ENCODE measurements at places on chromosomes 5 and 9.

GRCh38 chr9:21570643-21571275 is 88.6 kb upstream of the IFNE start:
- DNase-seq: no peak

- DNase-seq: no peak
These were observed 10.2 kb downstream of the MAMDC2 start for GRCh38 chr9:70053864-70054263.

GRCh38 chr5:102289251-102289899 is 6.7 kb downstream of the SLCO4C1 start:
- no peak for DNase-seq

- DNase-seq: no peak
These were observed 11.3 kb downstream of the FBXO38 start for GRCh38 chr5:148395031-148395430.

GRCh38 chr9:92151691-92152393 is 36.6 kb upstream of the SPTLC1 start:
- no peak for DNase-seq

DNA sequence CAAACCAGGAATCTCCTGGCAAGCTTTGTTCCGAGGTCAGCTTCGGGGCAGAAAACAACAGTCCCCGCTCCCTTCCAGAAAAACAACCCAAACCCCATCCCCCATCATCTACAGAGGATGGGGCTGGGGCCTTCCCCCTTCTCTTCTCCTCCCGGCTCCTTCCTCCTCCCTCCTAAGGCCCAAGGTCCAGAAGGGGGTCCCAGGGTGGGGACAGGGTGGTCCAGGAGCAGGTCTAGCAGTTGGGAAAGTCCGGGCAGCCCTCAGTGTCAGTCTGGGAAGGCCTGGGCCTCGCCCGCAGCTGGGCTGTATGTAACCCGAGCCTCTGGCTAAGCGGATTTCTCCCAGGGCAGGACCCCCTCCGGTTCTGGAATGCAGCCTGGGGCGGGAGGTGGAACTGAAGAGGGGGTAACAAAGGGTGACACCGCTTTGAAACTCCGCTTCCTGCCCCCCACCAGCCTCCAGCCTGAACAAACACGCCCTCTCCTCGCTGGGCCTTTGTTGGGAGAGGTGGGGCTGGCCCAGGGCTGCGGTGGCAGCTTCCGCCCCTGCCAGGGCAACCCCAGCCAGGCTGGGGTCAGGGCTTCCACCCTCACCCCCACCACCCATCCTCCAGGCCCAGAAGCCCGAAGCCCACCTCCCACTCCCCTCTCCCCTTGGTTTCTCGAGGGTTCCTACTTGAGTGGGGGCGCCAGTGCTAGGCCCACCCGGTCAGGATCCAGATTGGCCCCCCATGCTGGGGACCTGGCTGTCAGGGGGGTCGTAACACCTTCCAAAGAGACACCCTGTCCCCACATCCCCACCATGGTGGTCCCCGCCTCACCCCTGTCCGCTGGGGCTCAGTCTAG is 63.5 kb downstream of the C9orf50 start:
- no peak for DNase-seq

DNA sequence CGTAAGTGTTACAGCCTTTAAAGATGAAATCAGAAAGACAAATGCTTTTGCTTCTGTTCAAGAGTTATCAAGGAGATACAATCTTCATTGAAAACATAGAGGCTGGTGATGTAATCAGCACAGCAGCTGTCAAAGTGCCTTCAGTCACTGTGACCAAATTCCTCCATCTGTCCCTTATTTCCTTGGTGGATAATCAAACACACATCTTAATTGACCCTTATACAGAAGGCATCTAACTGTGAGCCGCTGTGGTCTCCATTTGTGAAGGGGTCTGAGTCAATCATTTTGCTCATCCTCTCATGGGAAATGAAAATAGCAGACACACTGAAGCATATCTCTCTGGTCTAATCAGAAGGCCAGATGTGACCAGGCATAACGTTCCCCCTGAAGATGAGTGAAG is 130.1 kb upstream of the TLR4 start:
- peak; percentile 68 for DNase-seq

DNA sequence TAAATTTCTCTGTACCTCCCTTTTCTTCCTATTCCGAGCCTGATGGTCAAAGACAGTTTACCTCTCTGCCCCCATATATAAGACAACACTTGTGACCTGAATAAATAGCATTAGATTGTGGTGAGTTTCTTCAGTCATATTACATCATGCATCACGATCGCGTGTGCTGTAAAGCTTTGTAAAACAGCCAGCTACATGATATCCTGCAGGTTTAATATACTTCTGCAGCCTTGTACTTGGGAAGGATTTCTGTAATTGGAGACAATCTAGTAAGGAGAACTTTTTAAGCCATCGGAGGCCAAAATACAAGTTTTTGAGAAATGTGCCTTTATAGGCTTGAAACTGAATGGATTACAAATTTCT is 711.8 kb upstream of the WWC1 start:
- DNase-seq: no peak

DNA sequence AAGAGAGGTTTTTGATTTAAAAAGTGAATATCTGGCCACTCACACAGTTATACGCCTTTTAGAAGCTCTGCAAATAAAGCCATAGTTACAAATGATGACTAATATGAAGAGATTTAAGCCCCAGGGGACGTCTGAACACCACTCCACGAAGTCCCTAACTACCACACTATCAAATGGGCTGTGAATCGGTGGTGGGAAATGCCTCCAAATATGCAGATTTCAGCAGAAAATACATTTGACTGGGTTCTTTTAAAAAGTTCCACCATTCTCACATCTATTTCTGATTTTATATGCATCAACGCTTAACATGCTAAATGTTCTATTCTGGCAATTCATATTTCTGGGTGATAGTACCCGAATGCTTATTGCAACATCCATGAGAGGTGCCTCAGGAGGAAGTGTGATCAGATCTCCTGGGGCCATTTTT is 22.5 kb downstream of the TICAM2 start:
- DNase-seq: no peak

- no peak for DNase-seq
These were observed 502.8 kb downstream of the BNC2 start for GRCh38 chr9:16367605-16368231.

DNA sequence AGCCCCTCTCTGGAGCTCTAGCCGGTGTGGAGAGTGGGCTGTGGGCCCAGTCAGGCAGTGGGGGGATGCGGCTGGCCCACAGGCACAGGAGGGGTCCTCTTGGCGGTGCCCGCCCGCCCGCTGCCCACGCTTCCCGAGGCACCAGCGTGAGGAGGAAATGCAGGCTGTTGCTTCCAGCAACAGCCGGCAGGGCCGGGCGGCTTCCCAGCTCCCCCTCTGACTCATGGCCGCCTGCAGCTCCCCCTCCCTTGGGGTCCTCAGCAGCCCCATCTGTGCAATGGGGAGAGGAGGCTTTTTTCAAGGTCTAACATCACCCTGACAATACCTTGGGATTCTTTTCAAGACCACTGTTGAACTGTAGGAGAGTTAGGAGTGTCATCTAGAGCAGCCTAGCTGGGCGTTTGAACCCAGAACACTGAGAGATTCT is 10.4 kb downstream of the CXXC5 start:
- DNase-seq: peak; percentile 79

DNA sequence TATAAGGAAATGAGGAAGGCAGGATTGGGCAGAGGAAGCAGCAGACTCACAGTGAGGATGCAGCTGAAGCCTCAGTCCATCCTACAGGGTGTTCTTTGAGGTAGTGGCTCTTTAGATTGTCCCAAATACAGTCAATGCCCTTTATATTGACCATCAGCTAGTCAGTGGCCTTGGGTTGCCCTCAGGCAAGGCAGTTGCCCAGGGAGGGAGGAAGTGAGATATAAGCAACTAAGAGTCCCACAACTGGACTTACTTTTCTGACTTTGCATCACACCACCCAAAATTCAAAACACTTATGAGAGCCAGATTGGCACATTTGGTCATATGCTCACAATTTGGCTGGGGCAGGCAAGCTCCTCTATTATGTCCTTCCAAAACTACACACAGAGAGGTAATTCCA is 9.4 kb upstream of the SLC12A2 start:
- DNase-seq: no peak

GRCh38 chr5:67748165-67748690 is 467.3 kb upstream of the PIK3R1 start:
- DNase-seq: no peak

- DNase-seq: no peak
These were observed 45.3 kb downstream of the FBXW11 start for GRCh38 chr5:171961117-171961516.

- DNase-seq: no peak
These were observed 9.8 kb downstream of the LURAP1L start for GRCh38 chr9:12784461-12785259.

DNA sequence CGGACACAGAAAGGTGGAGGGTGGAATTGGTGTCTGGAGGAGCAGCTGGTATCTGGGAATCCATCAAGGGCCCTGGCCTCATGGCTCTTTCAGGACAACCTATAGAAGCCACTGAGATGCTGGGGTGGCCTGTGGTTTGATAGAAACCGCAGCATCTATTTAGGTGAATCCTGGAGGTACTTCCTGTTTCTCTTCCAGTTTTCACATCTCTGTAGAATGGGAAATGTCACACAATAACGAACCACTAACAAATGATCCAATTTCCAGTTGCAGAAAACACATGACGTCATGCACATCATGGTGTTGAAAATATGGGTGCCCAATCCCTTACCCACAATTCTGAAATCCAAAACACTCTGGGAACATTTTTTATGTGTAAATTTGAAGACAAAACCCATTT is 52.2 kb downstream of the ROPN1L start:
- no peak for DNase-seq

GRCh38 chr5:89545076-89545475 is 662.1 kb upstream of the MEF2C start:
- no peak for DNase-seq

- DNase-seq: no peak
These were observed 80.0 kb downstream of the OTULIN start for GRCh38 chr5:14744296-14745187.

- no peak for DNase-seq
These were observed 27.2 kb downstream of the CCDC69 start for GRCh38 chr5:151196556-151197290.

GRCh38 chr9:99023831-99024230 is 80.1 kb downstream of the COL15A1 start:
- DNase-seq: no peak

GRCh38 chr5:133205649-133206048 is 153.8 kb downstream of the HSPA4 start:
- DNase-seq: no peak

DNA sequence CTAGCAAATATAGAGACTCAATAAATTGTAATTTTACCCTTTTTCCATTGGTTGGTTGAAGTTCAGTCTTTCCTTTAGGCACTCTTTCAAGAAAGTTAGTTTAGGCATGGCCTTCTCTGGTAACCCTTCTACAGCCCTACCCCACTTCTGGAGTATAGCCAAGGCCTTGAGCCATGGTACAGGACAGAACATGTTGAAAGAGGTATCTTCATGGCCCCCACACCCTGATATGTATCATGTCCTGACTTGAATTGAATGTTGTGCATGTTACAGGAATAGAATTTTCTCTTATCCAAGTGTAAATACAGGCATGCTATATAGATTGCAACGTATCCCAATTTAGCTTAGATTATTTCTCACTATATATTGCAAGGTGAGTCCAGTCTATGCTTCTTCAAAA is 175.6 kb downstream of the CD180 start:
- no peak for DNase-seq

GRCh38 chr9:25003686-25004085 is 458.0 kb upstream of the IZUMO3 start:
- no peak for DNase-seq

DNA sequence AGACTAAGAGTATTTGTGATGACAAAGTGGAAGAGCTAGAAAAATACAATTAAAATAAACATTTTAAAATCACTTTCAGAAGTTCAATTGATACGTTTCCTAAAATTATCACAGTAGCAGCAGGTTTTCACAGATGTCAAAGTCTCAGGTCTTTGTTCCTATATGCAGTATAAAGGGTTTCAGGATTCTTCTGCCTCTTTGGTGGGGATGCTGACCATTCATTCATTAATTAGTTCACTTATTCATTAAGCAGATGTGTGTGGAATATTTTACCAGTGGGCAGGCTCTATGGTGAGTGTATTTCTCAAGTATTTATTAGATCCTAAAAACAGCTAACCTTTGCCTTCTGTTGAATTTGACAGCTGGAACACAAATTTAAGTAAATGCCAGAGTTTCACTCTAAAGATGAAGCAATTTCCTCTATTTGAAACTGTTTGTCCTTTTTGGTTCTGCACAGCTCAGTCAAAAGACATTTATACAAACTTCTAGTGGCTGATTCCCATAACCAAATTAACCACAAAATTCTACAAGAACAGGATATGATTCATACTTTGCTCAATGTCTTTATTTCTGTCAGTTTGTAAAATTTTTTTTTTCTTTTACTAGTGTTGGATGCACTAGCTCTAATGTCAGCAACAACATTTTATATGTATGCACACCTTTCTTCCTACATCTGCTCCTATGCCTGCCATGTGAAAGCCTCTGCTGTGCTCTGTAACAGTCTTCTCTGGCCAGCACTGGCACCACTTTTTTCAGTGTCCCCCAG is 75.9 kb upstream of the PRR16 start:
- DNase-seq: no peak

- no peak for DNase-seq
These were observed 527.2 kb downstream of the KCTD16 start for GRCh38 chr5:144697847-144698262.

DNA sequence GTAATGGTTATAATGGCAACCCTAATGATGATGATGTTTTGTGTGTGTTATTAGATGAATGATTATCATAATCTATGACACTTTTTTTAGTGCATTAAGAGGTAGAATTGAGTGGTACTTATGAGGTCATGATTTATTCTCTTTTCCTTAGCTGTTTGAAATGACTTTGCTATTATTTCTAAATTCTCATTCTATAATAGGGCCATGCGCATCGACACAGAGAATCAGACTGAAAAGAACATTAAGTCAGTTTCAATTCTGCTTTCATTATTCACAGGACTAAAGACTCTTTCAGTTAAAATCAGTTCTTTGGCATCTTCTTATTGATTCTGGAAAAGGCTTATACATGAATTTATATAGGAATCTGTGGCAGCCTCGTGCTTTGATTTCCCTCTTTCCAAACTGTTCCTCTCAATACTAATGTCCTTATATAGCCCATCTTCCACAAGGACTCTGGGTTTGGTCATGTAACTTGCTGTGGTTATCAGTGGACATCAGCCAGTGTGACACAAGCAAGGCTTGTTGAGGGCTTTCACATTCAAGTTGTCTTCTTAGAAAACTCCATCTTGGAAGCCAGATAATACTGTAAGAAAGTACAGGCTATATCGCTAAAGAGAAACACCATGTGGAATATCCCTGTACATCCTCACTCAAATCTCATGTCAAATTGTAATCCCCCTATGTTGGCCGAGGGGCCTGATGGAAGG is 140.3 kb upstream of the CHD1 start:
- DNase-seq: no peak

- no peak for DNase-seq
These were observed 25.6 kb downstream of the FYB1 start for GRCh38 chr5:39193553-39194465.

DNA sequence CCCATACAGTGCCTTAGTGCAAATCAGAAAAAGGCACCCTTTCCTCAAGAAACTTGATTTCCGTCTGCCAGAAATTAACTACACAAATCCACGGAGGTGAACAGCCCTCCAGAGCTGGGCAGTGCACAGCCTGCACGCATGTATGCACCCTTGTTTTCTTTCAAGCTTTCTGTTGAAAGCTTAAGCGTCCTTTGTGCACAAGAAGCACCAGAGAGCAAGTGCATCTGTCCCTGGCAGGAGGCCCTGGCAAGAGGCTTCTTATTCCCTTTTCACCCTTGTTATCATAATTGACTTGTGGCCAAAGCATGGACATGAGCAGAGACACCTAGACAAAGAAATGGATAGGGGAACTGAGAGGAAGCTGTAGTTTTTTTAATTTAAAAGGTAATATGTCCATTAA is 47.4 kb upstream of the ATG10 start:
- peak; percentile 65 for DNase-seq

- no peak for DNase-seq
These were observed 23.7 kb downstream of the CSNK1G3 start for GRCh38 chr5:123535648-123536047.
